ENCODE measurements at places on chromosomes 16 and 17.

DNA sequence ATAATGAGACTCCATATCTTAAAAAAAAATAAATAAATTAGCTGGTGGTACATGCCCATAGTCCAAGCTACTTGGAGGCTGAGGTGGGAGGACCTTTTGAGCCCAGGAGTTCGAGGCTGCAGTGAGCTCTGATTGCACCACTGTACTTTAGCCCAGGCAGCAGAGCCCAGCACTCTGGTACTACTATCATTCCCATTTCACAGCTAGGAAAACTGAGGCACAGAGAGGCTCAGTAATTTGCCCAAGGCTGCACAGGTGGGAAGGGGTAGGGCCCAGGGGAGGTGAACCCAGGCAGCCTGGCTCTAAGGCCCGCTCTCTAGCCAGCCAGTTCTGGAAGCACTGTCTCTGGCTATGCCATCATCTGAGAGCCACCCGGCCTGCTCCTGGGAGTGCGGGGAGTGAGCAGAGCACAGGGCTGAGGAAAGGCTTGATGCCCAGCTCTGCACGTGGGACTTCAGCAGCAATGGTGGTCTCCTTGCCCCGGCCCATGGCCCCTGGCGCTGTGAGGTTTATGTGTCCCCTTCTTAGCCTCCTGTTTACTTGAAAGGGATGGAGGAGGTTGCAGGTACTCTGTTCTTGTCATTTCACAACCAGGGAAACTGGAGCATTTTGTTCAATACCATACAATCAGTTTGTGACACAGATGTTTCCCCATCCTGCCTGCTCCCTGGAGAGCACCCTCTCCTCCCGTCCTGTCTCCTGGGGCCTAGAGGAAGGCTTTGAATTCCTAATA lies 222.3 kb downstream of the KATNIP start:
- no peak for DNase-seq

- DNase-seq = no peak
These were observed 23.5 kb downstream of the SRCAP start for GRCh38 chr16:30722443-30722842.

DNA sequence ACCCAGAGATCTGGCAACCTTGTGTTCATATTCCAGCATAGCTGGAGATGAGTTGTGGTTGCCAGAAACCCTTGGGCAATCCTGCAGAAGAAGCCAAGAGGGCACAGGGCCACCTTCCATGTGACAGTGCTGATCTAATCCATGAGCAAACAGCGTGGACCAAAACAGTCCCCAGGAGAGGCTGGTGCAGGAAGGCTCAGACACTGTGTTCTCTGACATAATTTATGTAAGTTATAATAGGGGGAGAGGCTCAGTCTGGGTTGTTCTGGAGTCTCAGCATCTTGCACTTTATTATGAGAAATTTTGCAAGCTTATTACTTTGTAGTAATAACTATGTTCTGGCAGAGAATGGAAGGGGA lies 273.9 kb downstream of the HAPSTR1 start:
- DNase-seq = peak; percentile 66

DNA sequence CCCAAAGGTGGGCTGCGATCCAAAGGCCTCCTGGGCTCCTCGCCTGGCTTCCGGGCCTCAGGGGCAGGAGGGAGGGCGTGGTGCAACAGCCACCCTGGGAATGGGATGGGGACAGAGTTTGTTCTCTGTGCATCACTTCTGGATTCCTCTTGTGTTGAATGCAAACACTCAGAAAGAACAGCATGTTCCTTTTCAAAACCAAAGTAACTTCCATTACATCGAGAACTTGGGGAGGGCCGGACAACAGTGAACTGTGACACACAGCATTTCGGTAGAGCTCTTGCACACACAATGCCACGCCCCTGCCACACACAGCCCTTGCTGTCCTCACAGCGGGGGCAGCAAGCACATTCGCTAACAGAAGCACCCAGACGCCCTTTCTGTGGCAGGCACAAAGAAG lies 36.1 kb upstream of the FASN start:
- DNase-seq = peak; percentile 29

All from transverse colon (tissue), 4 donors.